GM06990 (cell line): ENCODE measurements at places on chromosomes 1 and 21.

GRCh38 chr1:85397490-85398032 lies 67.4 kb downstream of the DDAH1 start:
- no peak for DNase-seq

- DNase-seq: no peak
Observed at GRCh38 chr1:63198871-63199394, 123.4 kb upstream of the FOXD3 start.

DNA sequence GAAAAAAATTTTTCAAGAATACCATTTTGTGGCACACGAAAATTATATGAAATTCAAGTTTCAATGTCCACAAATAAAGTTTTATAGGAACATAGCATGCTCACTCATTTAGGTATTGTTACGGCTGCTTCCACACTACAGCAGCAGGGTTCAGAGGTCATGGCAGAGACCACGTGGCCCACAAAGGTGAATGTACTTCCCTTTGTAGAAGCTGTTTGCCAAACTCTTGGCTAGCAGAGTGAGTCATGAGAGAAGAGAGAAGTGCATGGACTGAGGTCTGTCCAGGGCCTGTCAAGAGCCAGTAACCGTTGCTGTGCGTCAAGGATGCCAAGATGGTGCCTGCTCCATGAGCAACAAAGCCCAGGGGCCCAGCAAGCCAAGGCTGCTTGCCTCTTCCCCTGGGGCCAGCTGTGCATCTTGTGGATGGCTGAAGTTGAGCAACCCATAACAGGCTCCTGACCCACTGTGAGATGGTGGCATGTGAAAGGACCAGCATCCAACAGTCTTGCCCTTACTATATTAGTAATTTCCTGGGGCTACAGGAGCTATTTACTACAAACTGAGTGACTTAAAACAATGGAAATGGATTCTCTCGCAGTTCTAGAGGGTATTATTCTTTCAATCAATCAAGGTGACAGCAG lies 64.8 kb upstream of the ATP5PO start:
- DNase-seq: no peak

- no peak for DNase-seq
Observed at GRCh38 chr1:210003501-210003900, 65.5 kb downstream of the SYT14 start.

GRCh38 chr1:17434601-17435000 lies 4.9 kb downstream of the RCC2 start:
- DNase-seq: no peak

GRCh38 chr1:54064299-54064698 lies 10.9 kb downstream of the TCEANC2 start:
- DNase-seq: no peak
